Stimulated activated CD8-positive, alpha-beta memory T cell treated with anti-CD3 and anti-CD28 coated beads, Interleukin-4, amount 100 ng/mL, for 24 hours (primary cell): ENCODE measurements at places on chromosomes 1 and 21.

DNA sequence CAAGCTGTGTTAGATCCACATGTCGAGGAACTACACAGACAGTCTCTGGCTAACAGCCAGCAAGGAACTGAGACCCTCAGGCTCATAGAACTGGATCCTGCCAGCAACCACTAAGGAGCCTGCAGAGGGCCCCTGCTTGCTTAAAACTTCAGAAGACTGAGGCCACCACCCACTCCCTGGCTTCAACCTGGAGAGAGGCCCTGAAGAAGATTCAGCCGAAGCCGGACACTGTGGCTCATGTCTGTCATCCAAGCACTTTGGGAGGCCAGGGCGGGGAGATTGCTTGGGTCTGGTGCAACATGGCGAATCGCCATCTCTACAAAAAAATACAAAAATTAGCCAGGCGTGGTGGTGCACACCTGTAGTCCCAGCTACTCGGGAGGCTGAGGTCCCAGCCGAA lies 92.6 kb upstream of the TMPRSS2 start:
- no peak for DNase-seq

- no peak for DNase-seq
Observed at GRCh38 chr1:39452540-39452939, 38.9 kb upstream of the BMP8A start.

GRCh38 chr1:106022312-106022902 lies 1034.1 kb upstream of the PRMT6 start:
- no peak for DNase-seq

DNA sequence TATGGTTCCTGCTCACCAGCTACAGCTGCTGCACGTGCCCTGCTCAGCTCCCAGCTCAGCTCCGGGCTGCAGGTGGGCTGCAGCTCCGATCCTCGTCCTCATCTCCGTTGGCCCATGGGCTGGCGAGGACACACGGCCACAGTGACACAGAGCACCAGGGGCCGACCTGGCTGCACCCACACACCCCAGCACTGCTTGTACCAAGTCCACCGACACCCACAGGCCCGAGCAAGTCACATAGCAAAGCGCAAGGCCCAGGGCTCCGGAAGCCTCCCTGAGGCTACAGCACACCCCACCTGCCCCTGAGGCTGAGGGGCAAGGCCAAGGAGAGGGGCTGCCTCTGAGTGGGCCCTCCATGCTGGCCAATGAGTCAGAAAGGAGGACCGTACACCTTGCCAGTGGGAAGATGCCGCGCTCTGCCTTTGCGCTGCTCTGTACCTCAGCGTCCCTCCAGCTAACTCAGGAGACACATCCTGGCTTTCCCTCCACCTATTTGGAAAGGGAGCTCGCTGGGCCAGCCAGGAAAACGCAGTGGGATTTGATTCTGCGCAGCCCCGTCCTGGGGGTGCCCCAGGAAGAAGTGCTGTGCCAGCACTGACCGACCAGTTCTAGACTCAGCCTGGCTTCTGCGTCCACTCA lies 124.8 kb downstream of the SIK1 start:
- DNase-seq: no peak

DNA sequence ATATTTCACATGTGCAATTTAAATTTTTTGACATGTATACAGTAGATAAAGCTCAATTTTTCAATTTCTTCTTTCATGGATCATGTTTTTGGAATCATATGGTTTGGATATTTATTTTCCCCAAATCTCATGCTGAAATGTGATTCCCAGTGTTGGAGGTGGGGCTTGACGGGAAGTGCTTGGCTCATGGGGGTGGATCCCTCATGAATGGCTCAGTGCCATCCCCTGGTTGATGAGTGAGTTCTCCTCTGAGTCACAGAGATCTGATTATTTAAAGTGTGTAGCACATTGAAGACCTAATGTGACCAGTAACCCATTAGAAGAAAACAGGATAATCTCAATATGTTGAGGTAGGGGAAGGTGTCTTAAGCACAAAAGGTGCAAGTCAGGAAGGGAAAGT lies 9.1 kb upstream of the IFI16 start:
- DNase-seq: no peak

DNA sequence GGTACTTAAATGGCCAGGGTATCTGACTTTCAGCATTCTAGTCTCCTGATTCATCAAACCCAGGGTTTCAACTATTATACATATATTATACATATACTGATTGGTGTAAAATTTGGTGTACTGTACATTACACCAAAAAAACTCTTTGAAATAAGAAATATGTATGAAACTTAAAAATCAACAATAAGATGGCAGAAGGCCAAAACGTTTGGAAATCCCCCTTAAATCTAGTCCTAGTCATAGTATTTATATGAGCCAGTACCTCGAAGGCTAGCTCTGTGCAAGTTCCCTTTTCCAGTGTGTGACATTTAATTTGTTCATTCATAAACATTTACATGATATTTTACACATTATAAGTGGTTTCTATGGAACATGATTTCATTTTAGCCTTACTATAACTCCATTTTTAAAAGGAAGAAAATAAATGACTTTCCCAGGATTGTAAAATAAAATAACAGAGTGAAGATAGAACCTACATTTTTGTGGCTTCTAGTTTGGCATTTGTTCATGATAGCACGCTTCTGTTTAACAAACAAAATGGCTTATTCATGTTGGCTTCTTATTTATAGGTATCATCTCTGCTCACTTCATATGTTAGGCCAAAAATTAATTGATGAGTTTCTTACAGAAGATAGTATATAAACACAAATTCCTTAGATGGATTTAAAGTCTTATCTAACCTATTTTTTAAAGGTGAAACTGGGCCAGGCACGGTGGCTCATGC lies 18.8 kb upstream of the ZNF281 start:
- DNase-seq: no peak

GRCh38 chr1:89900791-89901708 lies 80.2 kb downstream of the LRRC8D start:
- DNase-seq: no peak

DNA sequence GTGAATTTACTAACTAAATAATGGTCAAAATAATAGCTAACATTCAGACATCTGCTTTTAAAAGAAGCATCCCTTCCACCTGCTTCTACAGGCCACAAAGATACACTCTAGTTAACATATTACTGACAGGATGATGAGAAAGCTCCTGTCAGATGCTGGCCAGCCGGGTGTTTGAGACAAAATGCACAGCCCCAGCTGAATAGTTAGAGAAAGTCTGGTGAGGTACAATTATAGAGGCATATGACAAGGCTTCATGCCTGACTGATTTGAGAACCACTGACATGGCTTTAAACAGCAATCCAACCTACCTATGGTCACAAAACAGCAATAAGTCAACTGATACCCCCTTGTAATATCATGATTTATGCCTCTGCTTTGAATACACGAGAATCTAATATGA lies 137.0 kb downstream of the DENND1B start:
- DNase-seq: no peak

GRCh38 chr1:233364695-233365539 lies 37.4 kb downstream of the MAP3K21 start:
- DNase-seq: no peak

DNA sequence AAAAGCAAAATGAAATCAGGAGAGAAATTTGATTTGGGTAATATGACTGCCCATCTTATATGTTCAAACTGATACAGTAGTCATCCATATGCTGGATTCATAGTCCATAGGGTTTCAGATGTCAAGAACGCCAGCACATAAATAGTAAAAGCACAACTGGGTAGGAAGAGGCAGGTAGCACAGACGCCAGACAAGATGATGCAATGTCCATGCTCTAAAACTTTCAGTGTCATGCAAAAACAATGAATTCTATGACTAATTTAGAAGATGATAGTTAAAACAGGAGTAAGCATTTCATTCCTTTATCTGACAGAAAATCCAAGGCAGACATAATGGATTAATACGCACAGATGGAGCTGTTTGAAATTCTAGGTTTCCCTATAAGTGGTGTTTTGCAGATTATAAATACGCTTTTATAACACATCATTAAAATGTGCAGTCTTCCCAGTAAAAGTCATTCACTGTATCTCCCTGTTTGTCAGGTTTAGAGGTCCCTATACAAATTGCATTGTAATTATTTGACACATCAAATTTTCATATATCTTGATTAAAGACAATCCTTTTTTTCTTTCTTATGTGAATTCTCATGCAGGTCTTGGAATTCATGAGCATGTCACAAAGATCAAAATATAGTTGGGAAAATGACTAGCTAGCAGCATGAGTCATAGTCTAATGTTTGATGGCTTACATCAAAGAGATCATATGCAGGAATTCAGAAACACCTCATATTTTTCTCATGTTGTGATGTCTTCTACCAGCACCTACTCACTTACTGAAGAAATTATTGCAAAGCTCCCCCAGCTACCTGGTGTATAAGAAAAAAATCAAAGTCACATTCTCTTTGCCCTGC lies 139.9 kb downstream of the DSCAM start:
- DNase-seq: no peak

DNA sequence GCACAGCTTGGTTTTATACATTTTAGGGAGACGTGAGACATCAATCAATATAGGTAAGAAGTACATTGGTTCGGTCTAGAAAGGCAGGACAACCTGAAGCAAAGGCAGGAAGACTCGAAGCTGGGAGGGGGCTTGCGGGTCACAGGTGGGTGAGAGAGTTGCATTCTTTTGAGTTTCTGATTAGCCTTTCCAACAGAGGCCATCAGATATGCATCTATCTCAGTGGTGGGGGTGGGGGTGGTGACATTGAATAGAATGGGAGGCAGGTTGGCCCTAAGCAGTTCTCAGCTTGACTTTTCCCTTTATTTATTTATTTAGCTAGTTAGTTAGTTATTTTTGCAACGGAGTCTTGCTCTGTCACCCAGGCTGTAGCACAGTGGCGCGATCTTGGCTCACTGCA lies 85.6 kb downstream of the WDR4 start:
- DNase-seq: no peak

DNA sequence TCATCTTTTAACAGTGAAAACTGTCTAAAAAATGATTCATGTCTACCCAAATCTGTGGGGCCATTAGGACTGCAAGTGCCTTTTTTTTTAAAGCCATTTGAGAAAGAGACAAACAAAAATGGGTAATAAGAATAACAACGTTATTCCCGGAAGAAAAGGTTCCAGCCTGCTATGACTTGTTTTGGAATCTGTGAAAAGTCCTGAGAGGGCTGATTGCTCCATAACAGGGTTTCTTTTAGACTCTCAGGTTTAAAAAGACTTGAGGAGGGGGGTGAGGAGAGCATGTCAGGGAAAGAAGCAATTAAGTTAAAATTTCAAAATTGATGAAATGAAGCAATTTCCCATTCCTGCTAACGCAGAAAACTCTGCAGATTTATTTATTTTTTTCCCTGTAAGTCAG lies 56.4 kb downstream of the CACHD1 start:
- no peak for DNase-seq

GRCh38 chr1:212677573-212677972 lies 22.1 kb downstream of the BATF3 start:
- DNase-seq: no peak

DNA sequence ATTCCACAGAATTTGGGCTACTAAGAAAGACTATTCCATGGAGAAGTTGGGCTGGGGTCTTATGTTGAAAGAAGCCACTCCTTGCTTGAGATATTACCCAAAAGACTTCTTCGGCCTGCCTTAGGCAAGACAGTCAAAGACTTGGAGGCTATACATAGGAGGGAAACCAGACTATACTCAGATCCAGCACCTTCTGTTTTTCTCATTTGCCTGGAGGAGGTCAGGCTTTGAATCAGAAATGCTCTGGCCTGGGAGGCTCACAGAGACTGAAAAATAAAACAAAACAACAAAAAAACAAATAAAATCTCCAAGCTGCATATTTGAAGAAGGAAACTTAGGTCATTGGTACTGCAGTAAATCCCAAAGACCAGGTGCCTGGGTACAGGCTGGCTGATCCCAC lies 38.4 kb upstream of the EXOSC10 start:
- no peak for DNase-seq

- DNase-seq: no peak
Observed at GRCh38 chr1:95216292-95216990, 17.6 kb upstream of the RWDD3 start.

DNA sequence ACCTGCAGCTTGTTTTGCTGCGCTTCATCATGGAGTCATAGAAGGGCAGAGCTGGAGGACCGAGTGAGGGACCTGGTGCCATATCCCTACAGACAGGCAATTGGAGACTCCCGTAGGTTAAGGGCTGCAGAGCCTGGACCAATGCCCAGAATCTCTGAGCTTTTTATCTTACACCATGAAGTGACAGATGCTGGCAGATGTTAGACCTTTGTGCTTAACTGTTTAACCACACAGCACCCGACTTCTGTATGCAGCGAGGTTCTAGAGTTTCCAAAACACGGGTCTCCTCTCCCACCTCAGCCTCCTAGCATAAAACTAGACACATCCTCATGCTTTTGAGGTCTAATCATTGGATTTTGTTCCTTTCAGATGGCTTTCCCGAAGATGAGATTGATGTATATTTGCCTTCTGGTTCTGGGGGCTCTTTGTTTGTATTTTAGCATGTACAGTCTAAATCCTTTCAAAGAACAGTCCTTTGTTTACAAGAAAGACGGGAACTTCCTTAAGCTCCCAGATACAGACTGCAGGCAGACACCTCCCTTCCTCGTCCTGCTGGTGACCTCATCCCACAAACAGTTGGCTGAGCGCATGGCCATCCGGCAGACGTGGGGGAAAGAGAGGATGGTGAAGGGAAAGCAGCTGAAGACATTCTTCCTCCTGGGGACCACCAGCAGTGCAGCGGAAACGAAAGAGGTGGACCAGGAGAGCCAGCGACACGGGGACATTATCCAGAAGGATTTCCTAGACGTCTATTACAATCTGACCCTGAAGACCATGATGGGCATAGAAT lies 47.6 kb downstream of the B3GALT5 start:
- no peak for DNase-seq

- DNase-seq: peak; percentile 76
Observed at GRCh38 chr1:9110669-9111356, 18.1 kb downstream of the GPR157 start.

DNA sequence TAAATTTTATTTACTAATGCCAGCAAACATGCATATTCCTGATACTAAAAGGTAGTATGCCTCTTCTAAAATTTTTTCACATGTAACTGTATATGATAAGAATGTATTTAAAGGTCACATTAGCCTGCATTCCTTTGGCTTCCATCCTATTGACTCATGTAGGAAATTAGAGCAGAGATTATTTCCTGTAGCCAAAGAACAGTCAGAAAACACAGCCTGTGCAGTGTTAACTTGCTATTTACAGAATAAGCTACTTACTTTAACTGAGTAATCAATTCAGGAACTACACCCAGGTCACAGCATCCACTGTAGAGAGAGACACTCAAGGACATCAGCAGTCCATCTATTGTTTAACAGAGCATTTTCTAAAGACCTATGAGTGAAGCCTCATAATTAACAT lies 154.5 kb upstream of the ADGRL4 start:
- no peak for DNase-seq

DNA sequence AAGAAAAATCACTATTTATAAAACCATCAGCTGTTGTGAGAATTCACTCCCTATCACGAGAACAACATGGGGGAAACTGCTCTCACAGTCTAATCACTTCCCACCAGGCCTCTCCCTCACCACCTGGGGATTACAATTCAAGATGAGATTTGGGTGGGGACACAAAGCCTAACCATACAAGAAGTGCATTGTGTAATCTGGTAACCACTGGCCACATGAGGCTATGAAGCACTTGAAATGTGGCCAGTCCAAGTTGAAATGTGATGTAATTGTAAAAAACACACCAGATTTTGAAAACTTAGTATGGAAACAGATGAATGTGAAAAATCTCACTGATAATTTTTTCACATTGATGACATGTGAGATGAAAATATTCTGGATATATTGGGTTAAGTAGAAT lies 293.8 kb downstream of the TTLL7 start:
- DNase-seq: no peak

GRCh38 chr1:45769261-45769932 lies 18.9 kb upstream of the IPP start:
- no peak for DNase-seq
